Activated naive CD4-positive, alpha-beta T cell treated with anti-CD3 and anti-CD28 coated beads, Interleukin-2, amount 50 U/mL, for 72 hours (primary cell): ENCODE measurements at places on chromosomes 4 and X. TPM values are rescaled to one million over a fixed set of nuclear protein-coding genes. Genes with fewer than 3 reads are reported as not detected.

GRCh38 chr4:151882072-151882803 is 121.4 kb upstream of the GATB start:
- peak; percentile 19 for DNase-seq

DNA sequence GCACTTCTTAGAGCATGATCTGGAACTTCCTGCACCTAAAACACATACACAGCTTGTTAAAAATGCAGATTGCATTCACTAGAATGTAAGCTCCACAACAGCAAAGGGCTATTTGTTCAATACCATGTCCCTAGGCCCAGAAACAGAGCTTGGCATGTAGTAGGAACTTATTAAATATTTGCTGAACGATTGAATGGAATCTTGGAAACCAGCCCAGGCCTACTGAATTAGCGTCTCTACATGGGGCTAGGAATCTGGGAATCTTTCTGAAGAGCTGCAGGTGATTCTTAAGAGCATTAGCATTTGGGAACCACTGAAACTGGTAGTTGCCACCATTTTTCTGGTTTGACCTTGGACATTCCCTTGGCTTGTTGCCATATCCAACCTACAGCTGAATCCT is 234.1 kb downstream of the STIM2 start:
- DNase-seq = no peak

GRCh38 chr4:60808726-60809485 is 391.2 kb upstream of the ADGRL3 start:
- DNase-seq = no peak

DNA sequence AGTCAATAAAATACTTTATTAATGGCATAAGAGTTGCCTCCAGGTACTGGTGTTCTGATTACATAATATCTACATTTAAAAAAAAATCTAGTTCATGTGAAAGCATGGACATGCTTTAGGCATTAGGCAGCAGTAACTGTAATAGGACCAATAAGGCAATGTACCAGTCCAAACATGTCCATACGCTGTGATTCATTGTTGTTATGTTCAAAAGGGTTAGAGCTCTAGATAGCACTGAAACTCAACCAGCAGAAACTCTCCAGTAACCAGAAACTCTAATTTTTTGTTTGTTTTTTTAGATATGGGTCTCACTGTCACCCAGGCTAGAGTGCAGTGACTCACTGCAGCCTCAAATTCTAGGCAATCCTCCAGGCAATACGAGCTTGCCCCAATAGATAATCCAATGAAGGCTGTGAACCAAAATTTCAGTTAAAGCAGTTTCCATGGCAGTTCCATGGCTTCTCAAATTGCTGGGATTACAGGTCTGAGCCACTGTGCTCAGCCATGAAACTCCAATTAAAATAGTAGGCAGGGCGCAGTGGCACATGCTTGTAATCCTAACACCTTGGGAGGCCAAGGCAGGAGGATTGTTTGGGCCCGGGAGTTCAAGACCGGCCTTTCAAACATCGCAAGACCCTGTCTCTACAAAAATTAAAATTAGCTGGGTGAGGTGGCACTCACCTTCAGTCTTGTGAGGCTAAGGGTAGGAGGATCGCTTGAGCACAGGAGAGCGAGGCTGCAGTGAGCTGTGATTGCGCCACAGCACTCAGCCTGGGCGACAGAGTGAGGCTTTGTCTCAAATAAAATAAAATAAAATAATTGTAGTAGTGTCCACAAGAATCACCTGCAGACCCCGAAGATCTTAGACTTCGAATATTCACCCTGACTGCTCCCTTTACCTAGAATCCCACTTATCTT is 36.3 kb downstream of the MGARP start:
- DNase-seq = no peak

GRCh38 chr4:1601852-1602654 is 82.1 kb downstream of the FAM53A start:
- no peak for DNase-seq

- DNase-seq = no peak
Measured at GRCh38 chr4:18767921-18768320, 746.4 kb upstream of the LCORL start.

GRCh38 chr4:26060286-26060685 is 146.3 kb downstream of the SMIM20 start:
- DNase-seq = no peak

GRCh38 chr4:38902221-38902620 is 34.6 kb downstream of the FAM114A1 start:
- DNase-seq = no peak

DNA sequence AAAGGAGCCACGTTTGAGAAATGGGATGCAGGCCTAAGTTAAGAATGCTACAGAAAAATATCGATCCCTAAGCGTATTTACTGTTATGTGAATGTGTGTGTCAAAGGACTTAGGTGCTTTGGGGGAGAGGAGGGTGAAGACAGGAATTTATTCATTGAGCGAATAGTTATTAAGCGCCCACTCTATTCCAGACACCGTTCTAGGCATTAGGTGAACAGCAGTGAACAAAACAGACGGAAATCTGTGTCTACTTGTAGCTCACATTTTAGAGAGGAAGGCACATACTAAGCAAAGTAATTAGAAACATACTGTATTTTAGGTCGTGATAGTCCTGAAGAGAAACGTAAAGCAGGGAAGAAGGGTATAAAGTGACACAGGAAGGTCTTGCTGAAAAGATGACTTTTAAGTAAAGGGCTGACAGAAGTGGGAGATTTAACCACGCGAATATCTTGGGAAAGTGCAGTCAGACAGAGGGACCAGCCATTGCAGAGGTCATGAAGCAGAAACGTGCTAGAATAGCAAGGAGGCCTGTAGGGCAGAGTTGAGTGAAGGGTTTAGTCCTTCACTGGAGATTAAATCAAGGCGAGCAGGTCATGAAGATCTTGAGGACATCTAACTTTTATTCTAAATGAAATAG is 541 bp downstream of the AIMP1 start:
- DNase-seq = no peak

GRCh38 chrX:129779747-129780146 is at the start of gene SASH3:
TSS of gene SASH3 (plus strand) at chrX:129779949. CDS start at chrX:129780098, 149 bp downstream.
- peak; percentile 49 for DNase-seq

DNA sequence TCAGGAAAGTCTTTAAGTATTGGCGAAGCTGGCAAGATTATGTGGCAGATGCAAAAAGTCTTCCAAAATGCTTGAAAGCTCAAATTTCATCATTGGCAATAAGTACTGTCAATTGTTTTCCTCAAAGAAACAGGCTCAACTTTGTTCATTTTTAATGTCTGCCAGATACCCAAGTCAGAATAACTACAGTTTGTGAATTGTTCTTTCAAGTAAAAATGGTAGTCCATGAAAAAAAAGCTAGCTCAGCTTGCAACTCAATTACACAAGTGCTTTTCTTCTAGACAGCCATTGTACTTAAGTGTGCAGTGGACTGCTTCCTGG is 70.5 kb downstream of the AFF1 start:
- DNase-seq = no peak

GRCh38 chrX:25156323-25156722 is 140.6 kb upstream of the ARX start:
- DNase-seq = no peak

GRCh38 chr4:80313627-80314026 is 21.9 kb upstream of the CFAP299 start:
- no peak for DNase-seq

DNA sequence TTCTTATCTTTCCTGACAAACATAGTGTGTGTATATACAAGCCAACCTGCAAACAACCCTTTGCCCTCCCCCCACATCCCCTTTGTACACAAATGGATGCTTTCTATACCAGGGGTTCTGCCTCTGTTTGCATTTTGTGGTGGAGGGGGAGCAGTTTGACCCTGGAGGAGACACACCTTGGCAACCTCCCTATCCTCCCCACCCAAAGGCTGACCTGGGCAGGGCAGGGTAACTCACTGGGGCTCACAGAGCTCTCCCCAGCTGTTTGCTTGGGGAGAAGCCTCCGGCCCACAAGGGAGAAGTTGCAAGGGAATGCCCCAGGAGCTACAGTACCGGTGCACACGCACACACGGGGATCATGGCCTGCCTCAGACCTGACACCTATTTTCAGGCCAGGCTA is 372.6 kb downstream of the BCOR start:
- no peak for DNase-seq

DNA sequence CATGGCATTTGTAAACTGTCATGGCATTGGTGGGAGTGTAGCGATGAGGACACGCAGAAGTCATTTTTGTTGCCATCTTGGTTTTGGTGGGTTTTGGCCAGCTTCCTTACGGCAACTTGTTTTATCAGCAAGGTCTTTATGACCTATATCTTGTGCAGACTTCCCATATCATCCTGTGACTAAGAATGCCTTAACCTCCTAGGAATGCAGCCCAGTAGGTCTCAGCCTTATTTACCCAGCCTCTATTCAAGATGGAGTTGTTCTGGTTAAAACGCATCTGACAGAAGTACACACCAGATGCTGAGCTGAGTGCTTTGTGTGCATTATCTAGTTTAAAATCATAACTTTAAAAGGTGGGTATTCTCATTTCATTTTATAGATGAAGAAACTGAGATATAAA is 268.8 kb upstream of the GALNT7 start:
- no peak for DNase-seq

GRCh38 chrX:148133105-148133725 is 152.1 kb downstream of the FMR1NB start:
- DNase-seq = no peak

The VCX2 gene
- not detected for total RNA-seq

The LUZP4 gene
- total RNA-seq = not detected

The PAGE2B gene
- total RNA-seq = 1.6 TPM

The BEND4 gene
- 0.82 TPM for total RNA-seq

The RBM46 gene
- not detected for total RNA-seq

The TMSB15C gene
- 4.5 TPM for total RNA-seq

The SPANXA2 gene
- total RNA-seq = not detected

The RAB9A gene
- 20.3 TPM for total RNA-seq
